NCI-H226 (cell line): ENCODE measurements at places on chromosomes 7 and 10.

DNA sequence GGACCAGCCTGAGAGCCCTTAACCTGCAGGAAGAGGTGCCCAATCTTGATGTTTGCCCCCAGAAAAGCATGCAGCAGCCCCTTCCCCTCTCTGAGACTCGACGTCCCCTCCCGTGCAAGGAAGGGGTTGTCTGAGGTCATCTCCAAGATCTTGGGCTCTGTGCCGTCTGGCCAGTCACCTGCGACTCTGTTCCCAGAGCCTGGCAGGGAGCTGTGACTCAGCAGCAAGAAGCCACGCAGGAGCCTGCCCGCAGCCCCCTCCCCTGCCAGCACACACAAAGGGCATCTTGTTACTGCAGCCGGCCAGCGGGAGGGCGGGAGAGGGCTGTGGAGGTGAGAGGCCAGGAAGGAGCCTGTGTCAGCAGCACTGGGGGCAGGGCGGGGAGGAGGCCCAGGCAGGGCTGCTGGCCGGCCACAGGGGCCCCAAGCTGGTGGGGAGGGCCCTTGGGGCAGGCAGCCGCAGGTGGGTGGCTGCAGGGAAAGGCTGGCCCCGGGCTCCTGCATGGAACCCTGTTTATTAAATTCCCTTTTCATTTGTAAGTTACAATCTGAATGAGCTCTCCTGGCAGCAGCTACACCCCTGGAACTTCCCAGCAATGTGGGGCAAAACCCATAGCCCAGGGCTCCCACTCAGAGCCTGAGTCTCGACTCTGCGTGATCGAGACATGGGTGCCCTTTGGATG lies 103.7 kb upstream of the ZMIZ1 start:
- DNase-seq, result no peak

GRCh38 chr10:88417387-88418030 lies 165.6 kb downstream of the RNLS start:
- DNase-seq, result no peak

DNA sequence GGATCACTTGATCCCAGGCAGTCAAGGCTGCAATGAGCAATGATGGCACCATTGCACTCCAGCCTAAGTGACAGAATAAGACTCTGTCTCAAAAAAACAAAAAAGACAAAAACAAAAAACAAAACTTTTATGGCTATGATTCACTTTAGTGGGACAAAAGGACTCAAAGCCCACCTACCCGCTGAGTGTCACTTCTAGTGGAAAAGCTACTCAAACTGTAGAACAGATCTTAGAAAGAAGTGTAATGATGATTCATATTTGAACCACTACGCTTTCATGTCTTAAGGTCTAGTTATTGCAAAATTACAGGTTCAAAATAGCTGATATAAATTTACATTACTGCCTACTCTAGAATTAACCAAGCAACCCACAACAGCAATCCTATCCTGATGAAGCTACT lies 47.1 kb upstream of the OTUD1 start:
- no peak for DNase-seq

- DNase-seq, result no peak
Observed at GRCh38 chr10:118563373-118563890, 32.0 kb downstream of the PRLHR start.

GRCh38 chr10:110870823-110871297 lies 868 bp upstream of the PDCD4 start:
- DNase-seq, result no peak

GRCh38 chr7:127781081-127781480 lies 129.1 kb downstream of the SND1 start:
- no peak for DNase-seq

GRCh38 chr7:83204715-83205114 lies 42.0 kb upstream of the PCLO start:
- DNase-seq, result no peak

- no peak for DNase-seq
Observed at GRCh38 chr10:47031901-47032465, 120.8 kb downstream of the PTPN20 start.

GRCh38 chr7:1418505-1419309 lies 40.6 kb downstream of the MICALL2 start:
- peak; percentile 70 for DNase-seq

DNA sequence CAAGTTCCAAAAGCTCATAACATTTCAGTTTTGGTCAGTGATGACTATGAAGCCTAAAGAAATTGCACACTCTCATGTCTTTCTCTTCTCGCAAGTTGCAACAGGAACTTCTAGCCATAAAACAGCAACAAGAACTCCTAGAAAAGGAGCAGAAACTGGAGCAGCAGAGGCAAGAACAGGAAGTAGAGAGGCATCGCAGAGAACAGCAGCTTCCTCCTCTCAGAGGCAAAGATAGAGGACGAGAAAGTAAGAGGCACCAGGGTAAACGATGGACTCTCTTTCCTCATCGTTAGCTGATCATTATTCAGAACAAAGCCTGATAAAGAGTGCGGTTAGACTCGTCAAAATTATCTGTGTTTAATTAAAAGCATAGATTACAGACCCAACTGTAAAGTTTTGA lies 94.7 kb downstream of the HDAC9 start:
- DNase-seq, result no peak

DNA sequence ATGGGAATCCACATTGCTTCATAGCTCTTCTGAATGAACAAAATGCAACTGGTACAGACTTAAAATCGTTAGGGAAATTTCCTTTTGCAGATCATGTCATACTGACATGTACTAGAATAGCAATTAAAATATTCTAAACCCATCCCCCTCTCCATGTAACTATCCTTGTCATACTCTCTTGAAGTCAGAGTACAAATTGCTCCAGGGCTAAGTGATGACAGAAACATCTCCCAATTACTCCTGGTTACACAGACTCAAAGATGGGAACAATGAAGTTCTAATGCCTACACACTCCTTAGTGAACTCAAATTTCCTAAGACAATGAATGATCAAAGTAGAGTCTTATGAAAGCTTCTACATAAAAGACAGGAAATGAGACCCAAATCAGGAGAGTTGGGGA lies 87.2 kb downstream of the PDE1C start:
- DNase-seq, result no peak

GRCh38 chr7:39507866-39508551 lies 58.2 kb upstream of the YAE1 start:
- no peak for DNase-seq

GRCh38 chr10:71475243-71475871 lies 78.6 kb downstream of the CDH23 start:
- DNase-seq, result no peak

- no peak for DNase-seq
Observed at GRCh38 chr10:36181426-36182178, 539.5 kb upstream of the FZD8 start.

- peak; percentile 7 for DNase-seq
Observed at GRCh38 chr10:29857843-29858701, 201.3 kb downstream of the JCAD start.

GRCh38 chr7:101518336-101518735 lies 110.8 kb downstream of the MYL10 start:
- no peak for DNase-seq

DNA sequence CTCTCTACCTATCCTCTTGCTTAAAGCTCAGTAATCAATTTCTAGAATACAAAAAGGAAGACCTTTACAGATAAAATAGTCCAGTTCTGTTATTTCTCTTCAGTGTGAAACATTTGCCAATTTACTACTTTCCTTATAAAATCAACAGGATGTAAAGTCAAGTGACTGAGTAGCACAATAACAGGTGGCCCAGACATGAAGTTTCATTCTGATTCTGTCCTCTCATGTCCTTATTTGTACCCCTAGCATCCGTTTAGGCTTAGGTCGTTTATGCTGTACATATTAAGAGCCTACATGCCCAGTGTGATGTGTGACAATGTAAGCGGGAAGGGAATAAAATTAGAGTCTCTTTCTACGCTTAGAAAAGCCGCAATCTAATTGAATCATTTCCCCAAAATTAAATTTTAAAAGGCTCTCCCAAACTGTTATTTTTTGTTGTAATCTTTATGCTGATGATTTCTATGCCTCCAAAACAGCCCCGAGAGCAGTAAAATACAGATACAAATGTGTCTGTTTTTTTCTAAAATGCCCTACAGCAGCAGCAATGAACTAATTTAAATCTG lies 29.1 kb downstream of the EPC1 start:
- DNase-seq, result no peak

DNA sequence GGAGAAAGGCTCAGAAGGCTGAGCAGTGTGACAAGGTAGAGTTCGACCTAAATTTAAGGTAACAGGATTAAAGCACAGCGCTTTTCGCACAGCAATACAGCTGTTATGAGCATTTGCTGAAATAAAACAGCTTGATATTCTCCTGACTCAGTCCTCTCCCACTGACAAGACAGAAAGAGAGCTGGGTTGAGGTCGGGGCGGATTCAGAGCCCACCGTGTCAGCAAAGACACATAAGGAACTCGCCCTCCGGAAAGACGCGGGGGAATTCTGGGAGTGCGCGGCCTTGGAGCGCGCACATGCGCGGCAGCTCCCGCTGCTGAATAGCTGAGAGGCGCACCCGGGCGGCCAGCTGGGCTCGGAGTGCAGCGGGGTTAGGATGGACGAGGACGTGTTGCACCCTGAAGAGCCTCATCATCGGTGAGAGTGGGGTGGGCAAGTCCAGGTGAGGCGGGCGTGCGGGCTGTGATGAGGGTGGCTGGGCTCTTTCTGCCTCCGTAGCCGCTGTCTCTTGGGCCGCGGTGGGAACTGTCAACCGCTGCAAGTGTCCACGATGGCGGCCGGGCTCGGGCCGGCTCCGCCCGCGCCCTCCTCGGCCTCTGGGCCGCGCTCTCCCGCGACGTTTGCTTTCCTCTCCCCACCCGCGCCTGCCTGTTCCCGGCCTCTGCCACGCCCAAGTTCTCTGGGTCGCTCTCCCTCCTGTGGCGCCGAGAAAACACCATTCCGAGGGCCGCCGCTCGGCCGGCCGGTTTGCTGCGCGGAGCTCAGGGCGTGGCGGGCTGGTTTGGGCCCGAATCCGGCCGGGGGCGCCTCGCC lies 120.6 kb downstream of the LYZL1 start:
- DNase-seq, result peak; percentile 47

- DNase-seq, result no peak
Observed at GRCh38 chr7:7665031-7665430, 24.5 kb downstream of the UMAD1 start.

GRCh38 chr7:37074370-37074769 lies 350.1 kb upstream of the AOAH start:
- no peak for DNase-seq

DNA sequence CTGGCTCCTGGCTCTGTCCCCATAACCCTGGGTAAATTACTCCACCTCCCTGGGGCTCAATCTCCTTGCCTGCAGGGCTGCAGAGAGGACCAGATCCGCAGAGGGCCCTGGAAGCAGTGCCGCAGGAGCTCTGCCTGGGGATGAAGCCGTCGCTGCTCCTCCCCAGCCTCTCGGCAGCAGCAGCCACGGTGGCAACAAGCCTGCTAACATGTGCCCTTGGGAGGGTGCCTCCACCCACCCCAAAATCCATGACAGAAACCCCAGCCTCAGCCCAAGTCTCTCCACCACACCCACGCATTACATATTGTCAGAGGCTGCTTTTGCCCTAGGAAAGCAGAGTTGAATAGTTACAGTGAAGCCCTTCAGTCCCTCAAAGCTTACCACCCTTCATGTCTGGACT lies 486.4 kb upstream of the FOXK1 start:
- DNase-seq, result no peak

DNA sequence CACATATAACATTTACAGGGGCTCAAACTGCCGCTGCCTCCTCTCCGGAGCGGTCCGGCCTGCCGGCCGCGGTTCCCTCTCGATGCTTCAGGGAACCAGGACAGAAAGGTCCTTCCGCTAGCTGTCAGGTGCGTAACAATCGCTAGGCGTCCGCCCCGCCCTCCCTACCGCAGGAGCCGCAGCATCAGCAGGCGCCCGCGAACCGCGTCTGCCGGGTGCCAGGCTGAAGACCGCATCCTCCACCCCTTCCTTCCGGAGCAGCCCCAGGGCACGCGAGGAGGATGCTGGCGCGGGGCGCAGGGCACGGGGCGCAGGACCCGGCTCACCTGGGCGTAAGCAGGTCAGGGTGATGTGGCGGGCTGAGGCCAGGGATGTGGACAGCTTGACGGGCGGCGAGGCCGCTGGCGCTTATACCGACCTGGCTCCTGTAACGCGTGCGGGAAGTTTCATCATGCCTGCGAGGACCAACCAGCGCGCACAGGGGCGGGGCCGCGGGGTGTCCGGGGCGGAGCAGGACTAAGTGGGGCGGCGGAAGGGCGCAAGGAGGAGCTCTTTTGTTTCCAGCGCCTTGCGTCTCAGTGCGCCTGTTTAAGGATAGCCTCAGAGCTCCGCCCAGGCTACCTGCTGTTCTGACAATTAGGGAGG lies at the start of gene ASNS:
Gene ASNS (minus strand): TSS at position 384 of the 645 bp plus-strand sequence. CDS start 3,252 bp downstream, outside the sequence.
- DNase-seq, result peak; percentile 92

- DNase-seq, result peak; percentile 83
Observed at GRCh38 chr7:94190599-94191061, 186.5 kb upstream of the BET1 start.

GRCh38 chr7:114911411-114911810 lies 10.5 kb upstream of the MDFIC start:
- DNase-seq, result no peak

DNA sequence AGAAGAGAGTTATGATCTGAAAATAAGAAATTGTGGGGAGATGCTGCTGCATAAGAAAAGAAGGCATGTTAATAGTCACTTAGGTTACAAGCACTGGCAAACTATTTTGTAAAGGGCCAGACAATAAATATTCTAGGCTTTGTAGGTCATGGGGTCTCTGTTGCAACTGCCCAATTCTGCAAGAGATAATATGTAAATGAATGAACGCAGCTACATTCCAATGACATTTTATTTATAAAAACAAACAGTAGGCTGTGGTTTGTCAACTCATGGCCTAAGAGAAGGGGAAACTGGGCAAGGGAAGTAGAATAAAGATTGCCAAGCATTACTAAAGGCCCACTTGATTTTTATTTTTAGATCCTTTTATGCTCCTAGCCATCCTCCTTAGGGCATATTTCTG lies 133.1 kb downstream of the RAPGEF5 start:
- no peak for DNase-seq

DNA sequence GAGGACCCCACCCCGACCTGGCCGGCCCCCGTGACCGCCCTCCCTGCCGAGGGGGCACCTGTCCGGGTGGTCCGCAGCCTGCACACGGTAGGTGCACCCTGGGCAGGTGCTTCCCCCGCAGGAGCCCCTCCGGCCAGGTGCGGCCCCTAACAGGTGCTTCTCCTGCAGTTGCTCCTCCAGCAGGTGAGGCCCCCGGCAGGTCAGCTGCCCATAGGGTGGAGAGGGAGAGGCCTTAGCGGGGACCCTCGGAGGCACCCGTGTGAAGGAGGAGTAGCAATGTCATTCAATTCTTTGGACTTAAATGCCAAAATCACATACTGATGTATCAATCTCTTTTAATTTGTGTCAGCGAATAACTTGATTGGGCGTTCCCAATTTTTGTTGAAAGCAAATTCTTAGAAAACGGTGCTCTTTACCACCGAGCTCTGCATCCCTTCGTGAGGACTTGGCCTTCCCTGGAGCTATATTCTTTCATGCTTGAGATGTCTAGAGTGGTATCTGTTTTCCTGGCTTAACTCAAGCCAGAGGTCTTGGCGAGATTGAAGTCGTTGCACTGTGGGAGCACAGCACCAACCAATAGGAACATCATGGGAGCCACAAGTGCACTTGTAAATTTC lies 738 bp upstream of the NCAPG2 start:
- no peak for DNase-seq
